ENCODE measurements at places on chromosomes 5 and 9.

- no peak for DNase-seq
Measured at GRCh38 chr5:75310212-75310611, 26.8 kb upstream of the HMGCR start.

DNA sequence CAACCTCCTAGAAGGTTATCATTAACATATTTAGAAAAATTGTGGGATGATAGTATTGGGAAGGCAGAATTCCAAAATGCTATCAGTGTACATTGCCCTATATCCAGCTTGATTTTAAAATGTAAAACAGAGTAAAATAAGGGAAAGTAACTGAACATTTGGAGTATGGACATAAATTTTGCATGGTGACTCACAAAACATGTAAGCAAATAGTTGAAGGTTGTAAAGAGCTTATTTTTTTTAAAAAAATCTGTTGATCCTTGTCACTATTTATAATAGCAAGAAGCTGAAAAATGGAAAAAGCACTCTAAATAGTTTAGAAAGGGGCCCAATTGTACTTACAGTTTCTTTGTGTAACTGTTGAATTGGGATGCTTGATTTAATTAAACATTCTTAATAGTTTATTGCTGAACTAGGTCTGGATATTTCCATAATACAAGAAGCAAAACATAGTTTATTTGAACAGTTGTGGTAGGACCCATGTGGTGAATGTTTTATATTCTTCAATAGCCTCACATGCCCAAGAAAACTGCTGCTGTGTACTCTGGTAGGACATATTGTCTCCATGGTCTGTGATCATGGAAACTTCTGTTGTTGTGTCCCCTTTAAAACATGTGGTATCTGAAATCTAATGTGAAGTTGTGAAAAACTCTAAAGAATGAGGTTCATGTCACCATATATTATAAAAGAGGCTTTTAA, 82.4 kb downstream of the NNT start:
- DNase-seq = no peak

DNA sequence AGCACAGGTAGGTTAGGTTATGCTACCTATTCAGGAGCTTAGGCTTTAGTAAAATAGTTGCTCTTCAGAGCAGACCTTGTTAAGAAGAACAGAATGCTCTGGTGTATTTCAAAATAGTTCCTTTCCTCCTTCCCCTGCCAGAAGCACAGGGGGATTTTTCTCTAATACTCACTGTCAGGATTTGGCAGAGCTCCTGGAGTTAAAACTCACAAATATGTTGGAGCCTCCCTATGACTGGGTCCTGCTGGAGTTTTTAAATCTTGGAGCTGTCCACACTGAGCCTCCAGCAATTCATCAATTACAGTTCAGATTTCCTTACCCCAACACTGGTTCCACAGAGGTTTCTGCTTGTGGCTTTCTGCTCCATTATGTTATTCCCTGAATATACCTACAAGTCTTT, 1233.8 kb upstream of the WWC1 start:
- DNase-seq = no peak

- DNase-seq = no peak
Measured at GRCh38 chr9:83965350-83966208, 14.4 kb downstream of the HNRNPK start.

DNA sequence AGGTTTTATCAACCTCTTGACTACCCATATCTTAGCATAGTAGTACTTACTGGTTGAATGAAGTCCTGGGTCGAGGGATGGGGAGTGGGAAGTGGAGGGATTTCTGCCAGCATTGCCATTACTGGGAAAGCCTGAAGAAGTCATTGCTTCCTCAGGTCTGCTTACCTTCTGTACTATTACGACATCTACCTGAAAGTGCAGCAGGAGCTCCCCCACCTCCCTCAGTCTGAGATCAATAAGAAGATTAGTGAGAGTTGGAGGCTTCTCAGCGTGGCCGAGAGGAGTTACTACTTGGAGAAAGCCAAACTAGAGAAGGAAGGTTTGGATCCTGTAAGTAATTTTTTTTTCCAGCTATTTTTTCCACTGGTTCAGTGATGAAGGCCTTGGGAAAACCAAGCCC, 5.8 kb downstream of the HMGXB3 start:
- no peak for DNase-seq

GRCh38 chr5:96664669-96665068, 2.5 kb downstream of the CAST start:
- DNase-seq = no peak

- no peak for DNase-seq
Measured at GRCh38 chr5:174572591-174572990, 151.8 kb upstream of the MSX2 start.

- DNase-seq = no peak
Measured at GRCh38 chr9:122329597-122329996, 41.2 kb upstream of the PTGS1 start.

GRCh38 chr9:114721491-114722079, 39.6 kb upstream of the TEX48 start:
- DNase-seq = no peak

DNA sequence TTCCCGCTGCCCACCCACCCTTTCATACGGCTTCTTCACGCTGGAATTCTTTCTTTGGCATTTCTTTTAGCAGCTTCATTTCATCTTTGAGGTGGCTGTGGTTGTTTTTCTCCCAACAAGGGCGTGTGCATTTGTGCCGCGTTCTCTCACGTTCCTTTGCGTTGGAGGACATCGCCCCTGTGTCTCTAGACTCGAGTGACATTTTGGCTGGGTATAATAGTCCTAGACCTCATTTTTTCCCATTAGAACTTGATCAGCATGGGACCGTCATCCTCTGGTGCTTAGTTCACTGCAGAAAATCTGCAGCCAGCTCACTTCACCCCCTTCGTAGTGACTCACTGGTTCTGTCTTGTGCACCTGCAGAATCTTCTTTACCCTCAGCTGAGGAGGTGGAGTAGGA, 29.5 kb downstream of the KCNT1 start:
- no peak for DNase-seq

GRCh38 chr9:15306068-15306756, 804 bp downstream of the TTC39B start:
- no peak for DNase-seq

GRCh38 chr9:117734523-117735314, 30.5 kb downstream of the TLR4 start:
- no peak for DNase-seq

DNA sequence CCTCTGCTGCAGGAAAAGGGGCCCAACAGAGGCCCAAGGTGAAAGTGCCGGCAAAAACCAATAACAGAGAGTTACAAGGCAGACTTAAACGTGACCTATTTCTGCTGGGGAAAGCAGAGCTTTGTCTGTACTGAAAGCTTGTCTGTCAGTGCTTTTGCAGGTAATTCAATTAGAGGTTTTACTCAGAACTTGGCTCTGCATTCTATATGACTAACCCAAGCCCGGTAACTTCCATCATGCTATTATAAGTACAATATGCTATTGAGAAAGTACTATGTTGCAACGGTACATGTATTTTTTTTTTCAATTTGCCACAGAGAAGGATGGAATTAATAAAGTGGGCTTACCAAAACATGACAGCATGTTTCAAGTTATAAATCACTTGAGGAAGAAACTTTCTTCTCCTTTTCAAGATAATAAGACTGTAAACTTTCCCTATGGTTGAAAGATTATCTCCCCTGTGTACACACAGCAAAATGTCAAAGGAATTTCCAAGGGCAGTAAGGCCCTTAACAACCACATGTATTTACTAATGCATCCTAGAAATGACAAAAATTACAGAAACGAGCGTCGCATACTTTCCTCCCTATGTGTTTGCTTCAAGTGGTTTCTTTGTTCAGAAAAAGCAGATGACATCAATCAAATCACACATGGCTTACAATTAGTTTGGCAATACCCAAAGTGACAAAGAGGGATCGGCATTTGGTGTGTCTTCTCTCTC, 282.4 kb downstream of the EFNA5 start:
- DNase-seq = no peak

GRCh38 chr5:127666043-127666716, 17.3 kb downstream of the CTXN3 start:
- DNase-seq = no peak

- DNase-seq = no peak
Measured at GRCh38 chr5:36841677-36842076, 34.9 kb upstream of the NIPBL start.

- no peak for DNase-seq
Measured at GRCh38 chr9:126756876-126757415, 47.9 kb upstream of the ZBTB43 start.

DNA sequence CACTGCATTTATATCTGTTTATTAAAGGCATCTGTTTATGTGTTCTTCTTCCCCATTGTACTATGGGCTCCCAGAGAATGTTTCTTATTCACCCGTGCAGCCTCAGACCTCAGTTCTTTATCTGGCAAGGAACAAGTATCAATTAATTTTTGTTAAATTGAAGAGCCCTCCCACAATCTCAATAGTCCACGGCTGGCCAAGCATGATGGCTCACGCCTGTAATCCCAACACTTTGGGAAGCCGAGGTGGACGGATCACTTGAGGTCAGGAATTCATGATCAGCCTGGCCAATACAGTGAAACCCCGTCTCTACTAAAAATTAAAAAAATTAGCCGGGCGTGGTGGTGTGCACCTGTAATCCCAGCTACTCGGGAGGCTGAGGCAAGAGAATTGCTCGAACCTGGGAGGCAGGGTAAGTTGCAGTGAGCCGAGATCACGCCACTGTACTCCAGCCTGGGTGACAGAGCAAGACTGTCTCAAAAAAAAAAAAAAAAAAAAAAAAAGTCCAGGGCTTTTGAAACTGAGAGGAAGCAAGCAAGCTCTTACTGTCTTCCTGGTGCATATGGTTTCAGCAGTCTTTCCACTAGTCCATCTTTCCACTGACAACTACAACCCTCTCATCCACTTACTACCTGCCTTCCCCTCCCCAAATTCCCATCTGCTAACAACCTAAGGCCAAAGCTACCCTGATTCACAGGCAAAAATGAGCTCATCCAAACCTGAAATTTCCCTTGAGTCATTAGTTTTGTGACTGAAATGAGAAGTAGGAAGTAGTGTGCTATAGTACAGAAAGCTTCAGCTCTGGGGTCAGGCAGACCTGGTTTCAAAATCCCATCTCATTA, 2.3 kb upstream of the HK3 start:
- no peak for DNase-seq

DNA sequence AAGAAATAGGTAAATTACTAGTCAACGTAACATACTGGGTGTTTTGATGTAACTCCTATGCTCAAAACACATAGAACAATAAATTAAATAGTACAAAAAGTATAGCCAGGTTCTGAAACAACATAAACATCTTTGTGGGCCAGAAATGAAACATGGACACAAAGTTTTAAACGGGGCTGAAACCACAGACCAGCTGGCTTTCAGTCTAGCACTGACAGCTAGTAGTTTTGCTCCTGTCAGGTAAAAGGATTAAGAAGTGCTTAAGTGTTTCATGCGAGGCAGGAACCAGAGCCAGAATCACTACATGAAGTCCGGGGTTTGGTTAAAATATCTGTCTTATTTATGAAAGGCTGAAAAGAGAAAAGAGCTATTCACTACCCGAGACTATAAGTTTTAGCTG, 19.5 kb downstream of the DCAF10 start:
- DNase-seq = no peak

DNA sequence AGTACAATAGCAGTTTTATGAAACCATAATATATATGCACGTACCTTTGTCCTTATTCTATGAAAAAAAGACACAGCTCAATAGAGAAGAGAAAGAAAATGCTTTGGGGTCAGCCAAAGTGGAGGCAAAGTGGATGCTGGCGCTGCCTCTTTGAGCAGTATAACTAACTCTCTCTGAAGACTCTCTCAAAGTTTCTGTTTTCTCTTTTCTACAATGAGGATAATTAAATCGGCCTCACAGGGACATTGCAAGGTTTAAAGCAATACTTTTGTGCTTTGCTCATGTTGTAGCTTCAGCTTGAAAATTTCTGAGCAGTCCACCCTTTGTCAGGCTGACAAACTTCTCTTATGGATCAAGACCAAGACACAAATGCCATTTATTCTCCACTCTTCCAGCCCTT, 455.1 kb upstream of the MPDZ start:
- DNase-seq = no peak

DNA sequence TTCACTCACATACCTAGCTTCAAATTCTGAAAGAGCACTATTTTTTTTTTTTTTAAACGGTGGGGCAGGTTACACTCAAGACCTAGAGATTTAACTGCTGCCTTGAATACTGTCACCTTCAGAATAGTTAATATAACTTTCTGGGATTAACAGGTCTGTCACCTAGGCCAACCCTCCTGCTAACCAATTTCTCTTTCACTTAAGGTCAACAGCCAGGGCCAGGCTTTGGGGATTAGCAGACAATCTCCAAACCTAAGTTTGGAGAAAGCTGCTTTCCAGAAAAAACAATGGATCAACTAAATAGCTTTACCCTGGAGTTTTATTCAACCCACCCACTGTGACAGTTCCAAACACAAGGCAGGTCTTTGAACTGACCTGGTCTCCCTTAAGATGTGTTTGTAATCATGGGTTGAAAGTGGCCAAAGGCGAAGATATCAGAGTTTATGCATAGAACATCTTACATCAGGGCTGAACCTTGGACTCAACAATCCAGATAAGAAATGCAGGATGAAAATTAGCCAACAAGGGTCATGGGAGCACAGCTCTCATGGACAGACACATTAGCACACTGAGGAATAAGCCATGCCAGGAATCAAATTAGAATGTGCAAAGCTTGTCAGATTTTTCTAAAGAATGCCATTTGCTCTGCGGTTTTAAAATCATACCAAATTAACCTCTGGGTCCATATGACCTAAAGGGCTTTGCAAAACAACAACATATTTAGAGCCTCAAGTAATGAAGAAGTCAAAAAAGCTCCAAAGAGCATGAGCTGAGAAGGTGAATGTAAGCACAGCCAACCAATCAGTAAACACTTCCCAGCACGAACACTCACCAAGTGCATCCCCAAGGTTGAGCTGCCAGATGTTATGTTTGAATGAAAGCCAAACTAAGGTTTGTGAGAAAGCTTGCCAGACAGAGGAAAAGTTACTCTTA, 538.5 kb upstream of the DMAC1 start:
- no peak for DNase-seq

- DNase-seq = no peak
Measured at GRCh38 chr9:107894572-107895261, 405.1 kb upstream of the KLF4 start.

DNA sequence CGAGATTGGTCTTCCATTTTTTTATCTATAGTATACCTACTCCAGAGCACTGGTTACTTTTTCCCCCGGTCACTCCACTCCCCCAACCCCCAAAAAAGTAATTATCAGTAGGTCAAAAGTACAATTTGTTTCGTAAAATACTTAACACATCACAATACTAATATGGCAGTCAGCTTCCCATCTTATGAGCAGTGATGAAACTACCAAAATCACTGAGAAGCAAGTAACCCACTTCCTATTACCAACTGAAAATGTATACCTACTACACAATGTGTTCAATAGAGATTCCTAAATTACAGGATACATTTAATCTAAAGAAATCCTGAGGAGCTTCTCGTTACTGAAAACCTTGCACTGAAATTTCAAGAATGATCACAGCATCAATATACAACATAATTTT, 1.9 kb downstream of the CERT1 start:
- DNase-seq = no peak

DNA sequence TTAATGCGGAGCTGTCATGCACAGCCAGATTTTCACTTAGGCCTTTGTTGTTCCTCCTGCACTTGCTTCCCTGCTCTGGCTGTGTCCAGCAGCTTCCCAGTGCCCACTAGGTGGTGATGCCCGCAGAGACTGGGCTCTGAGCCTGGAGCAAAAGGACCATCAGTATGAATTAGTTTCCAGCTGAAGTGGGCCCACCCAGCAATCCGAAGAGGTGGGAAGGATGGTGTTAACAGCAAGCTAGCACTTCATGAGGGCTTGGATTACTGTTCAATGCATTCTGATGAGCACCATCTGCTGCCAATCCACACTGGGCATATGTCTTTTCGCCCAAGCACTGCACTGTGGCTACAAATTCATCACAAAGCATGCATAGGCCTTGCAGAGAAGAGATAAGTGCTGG, 459.1 kb downstream of the SPOCK1 start:
- no peak for DNase-seq

- DNase-seq = no peak
Measured at GRCh38 chr5:101473483-101473882, 570.4 kb upstream of the ST8SIA4 start.
